ENCODE measurements at places on chromosomes 16 and 17.

GRCh38 chr17:69678206-69678605, 263.7 kb downstream of the MAP2K6 start:
- DNase-seq: no peak

GRCh38 chr16:59614466-59615240, 880.5 kb upstream of the GOT2 start:
- DNase-seq: no peak

- no peak for DNase-seq
Observed at GRCh38 chr16:67909056-67909742, 16.1 kb downstream of the PSKH1 start.

- no peak for DNase-seq
Observed at GRCh38 chr16:51573191-51573590, 422.1 kb upstream of the SALL1 start.

DNA sequence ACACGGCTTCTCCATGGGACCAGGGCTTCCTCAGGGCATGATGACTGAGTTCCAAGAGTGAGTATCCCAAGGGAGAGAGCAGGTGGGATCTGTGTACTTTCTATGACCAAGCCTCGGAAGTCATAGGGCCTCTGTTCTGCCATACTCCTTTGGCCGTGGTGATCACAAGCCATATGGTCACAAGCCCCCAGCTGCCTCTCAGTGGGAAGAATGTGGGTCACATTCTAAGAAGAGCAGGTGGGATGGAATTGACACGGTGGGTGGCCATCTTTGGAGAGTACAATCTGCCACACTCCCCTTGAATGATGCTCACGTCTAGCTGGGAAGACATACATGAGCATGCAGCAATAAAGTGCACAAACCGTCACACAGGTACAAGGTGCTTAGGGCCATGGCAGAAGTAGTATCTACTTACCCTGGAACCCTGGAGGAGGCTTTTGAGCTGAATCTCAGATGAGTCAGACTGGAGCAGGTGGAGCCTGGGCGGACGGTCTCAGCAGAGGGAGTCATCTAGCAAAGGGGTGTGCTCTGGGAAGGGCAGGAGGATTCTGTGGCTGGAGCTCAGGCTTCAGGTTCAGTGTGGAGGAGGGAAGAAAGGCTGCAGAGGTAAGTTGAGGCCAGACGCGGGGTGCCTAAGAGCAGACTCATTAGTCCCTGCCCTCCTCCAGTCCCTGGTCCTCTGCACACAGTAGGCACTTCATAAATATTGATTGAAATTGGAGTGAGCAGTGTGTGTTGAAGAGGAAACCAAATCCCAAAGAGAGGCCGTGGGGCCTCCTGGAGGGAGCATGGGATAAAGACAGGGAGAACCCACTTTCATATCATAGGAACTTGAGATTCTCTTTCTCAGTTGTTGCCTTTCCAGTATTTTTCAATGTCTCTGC, 26.6 kb downstream of the GOSR2 start:
- no peak for DNase-seq

DNA sequence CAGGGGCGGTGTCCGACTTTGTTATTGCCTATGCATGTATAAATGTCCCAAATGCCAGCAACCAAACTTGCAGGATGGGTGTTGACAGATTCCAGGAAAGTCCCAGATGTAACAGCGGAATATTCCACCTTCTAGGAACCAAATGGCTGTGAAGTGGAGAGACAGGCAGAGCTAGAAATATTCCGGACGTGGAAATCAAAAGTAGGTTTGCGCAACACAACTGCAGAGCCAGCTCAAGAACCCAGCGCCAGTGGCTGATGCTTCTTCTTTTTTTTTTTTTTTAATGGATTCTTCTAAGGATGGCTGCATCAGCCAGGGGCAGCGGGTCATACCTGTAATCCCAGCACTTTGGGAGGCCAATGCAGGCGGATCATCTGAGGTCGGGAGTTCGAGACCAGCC, 601.7 kb downstream of the MAF start:
- DNase-seq: no peak

DNA sequence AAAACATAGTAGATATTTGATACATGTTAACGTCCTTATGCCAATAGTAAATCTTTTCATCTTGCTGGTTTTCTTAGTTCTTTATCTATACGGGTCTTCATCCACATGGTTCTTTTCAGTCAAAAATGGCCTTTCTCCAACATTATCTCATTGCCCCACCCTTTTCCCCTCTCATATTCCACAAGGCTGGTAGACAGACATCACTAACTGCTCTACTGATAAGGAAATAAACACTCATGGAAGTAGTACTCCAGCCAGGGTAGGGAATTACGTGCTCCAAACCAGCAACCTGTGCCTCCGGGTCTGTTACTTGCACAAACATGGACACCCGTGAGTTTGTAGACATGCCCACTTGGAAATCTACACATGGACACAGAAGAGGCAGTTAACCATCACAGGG, 141.4 kb downstream of the XYLT1 start:
- DNase-seq: no peak

- peak; percentile 46 for DNase-seq
Observed at GRCh38 chr16:1645914-1646525, 32.1 kb upstream of the JPT2 start.

DNA sequence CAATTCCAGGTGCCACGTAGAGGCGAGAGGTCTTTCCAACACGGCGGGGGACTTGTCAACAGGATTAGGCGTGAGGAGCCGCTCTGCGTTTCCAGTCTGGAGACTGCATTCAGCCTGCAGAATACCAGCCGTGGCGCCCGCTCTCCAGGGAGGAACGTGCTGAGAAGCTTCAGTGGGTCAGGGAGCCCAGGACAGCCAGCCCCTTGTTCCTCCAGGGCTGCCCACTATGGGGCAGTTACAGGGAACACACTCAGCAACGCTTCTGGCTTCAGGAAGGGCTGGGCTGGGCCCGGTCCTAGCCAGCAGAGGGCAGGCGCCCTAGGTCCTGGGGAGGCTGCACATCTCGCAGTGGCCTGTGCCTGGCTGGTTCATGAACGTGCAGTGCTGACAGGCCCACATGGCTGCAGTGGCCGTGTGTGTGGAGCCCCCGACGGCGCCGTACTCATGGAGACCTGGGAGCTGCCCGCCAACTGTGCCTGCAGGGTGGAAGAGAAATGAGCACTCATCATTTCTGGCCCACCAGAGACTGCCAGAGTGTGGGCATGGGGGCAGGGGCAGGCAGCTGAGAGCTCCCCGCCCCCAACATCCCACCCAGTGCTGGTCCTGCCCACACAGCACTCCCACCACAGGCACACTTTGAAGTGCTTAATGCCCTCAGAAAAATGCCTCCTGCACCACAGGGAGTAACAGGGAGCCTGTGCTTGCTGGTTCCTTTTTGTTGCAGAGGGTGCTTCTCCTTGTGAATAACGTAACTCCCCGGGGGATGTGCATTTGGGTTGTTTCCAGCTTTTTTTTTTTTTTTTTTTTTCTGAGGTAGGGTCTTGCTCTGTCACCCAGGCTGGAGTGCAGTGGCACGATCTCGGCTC, 7.0 kb upstream of the FAAP100 start:
- no peak for DNase-seq

DNA sequence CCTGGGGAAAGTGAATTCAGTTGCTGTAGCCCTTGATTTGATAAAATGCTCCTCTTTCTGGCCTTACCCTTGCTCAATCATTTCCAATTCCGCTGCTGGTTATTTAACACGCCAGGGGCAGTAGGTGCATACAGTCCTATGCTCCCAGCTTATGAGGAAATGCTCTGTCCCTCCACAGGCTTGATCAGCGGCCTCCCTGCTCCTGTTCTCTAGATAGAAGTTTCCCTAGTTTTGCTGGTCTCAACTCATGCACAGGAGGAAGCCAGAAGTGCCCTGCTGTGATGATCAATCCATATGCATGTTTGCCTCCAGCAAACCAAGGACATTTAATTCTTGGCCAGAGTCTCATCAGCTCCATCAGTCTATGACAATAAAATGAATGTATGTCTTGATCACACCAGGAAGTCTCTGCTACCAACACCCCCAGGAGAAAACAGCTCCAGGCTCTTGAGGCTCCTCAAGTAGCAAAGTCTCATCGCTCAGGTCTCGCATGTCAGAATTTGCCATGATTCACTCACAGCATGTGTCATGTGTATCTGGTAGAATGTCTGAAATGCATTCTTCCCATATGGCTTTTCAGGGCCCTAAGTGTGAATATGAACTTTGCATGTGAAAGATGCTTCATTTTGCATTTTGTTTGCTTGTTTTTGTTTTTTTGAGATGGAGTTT, 208.9 kb downstream of the CDH13 start:
- no peak for DNase-seq

GRCh38 chr17:80026359-80027042, 9.2 kb downstream of the TBC1D16 start:
- DNase-seq: no peak

DNA sequence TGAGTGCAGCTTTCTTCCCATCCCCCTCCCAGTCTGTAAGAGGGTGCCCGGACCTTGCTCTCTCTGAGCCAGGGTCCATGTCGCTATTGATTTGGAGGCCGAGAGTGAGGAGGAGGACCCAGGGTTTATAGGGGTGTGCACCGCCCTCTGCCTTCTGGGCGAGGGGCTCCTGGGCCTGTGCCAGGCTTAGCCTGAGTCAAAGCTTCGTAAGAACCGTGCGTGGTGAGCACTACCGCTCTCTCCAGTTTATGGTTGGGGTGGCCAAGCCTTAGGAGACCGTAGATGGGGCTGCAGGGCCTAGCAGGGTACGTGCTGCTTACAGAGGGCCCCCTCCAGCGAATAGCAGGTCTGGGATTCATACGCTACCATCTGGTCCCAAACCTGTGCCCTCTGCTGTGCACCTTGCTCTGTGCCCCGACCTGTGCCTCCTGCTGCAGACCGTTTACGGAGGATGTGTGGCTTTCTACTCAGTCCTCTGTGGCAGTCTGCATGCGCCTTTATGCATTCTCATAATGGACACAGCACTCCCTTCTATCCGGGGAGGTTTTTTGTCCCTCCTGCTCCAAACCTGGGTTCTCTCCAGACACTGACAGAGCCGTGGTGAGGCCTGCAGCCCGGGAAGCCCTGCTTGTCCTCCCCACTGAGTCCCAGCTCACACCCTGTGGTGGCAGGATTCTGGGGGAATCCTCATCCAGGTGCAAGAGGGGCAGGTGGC, 54.7 kb downstream of the PGS1 start:
- DNase-seq: no peak

GRCh38 chr17:80664217-80664790, 119.7 kb downstream of the RPTOR start:
- DNase-seq: no peak

DNA sequence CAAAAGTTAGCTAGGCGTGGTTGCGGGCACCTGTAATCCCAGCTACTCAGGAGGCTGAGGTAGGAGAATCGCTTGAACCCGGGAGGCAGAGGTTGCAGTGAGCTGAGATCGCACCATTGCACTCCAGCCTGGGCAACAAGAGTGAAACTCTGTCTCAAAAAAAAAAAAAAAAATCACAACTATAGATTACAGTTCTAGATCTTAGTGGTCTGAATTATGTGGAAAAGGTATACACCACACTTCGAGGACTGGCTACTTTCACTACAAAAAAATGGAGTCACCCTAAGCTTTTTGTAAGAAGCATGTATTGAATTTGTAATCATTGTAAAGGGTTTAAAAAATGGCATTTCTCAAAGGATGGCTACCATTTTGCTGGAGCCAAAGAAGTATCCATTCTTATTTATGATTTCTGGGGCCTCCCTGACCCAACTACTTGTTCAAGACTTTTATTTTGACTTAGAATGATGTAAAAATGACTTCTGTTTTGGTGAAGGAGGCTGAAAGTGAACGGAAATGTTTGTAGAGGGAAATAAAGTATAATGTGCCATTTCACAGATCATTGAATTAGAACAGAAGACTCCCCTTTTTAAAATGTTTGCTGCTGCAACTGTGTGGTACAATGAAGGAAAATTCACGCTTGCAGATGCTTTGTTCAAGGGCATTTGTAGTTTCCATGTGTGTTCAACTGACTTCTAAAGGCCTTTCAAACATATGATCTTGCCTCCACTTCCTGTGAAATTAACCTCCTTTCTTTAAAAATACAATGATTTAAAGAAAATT, 37.1 kb upstream of the NOL11 start:
- DNase-seq: no peak

DNA sequence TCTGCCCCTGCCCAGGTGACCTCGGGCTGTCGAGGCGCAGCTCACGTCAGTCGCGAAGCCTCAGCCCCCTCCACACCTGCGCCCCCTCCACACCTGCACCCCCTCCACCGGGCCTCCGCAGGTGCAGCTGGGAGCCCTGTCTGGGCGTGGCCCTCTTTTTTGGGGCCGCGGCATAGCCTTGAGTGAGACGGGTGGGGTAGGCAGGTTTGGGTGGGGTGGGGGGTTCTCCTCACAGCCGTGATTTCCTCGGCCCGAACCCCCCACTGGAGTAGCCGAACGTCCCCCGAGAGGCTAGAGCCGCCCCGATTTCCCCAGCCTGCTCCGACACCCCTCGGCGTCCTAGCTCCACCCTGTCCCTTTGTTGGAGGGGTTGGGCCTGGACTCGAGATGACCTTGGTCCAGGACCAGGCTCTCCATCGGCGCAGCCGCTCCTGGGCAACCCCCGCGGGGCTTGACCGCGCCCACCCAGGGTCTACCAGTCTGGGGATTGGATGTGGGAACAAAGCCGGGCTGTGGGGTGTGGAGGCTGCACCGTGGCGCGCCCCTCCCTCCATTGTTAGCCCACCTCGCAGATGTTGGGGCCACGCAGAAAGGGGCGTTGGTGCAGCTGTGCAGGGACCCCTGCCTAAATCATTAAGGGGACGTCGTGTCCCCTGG, 626 bp downstream of the TUBB3 start:
- DNase-seq: no peak

DNA sequence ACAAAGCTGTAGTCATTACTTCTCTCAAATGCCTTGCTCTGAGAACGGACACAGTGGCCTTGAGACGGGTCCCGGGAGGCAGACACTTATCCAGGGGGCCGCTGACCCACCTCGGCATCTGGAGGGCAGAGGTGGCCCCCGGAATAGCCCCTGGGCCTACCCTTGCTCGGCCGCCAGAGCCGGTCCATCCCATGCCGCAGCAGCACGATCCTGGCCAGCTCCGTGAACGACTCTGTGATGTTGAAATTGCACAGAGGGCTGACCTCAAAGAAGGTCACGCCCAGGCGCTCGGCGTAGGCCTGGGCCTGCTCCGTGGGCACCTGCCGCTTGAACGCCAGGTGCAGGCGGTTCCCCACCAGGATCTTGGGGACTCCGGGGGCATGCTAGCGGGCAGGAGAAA, 10.1 kb upstream of the WDR45B start:
- DNase-seq: no peak

GRCh38 chr17:18187226-18187625, 3.6 kb downstream of the ALKBH5 start:
- no peak for DNase-seq

All from stimulated activated CD4-positive, alpha-beta T cell treated with anti-CD3 and anti-CD28 coated beads, Interleukin-1b, Interleukin-23, amount 100 ng/mL, for 48 hours (primary cell).